Activated T-helper 1 cell treated with anti-CD3 and anti-CD28 coated beads, Interleukin-2, amount 50 U/mL, for 16 hours (primary cell): ENCODE measurements at places on chromosomes 6 and 20.

- DNase-seq, result no peak
Measured at GRCh38 chr20:38129893-38130609, 35.0 kb downstream of the TGM2 start.

DNA sequence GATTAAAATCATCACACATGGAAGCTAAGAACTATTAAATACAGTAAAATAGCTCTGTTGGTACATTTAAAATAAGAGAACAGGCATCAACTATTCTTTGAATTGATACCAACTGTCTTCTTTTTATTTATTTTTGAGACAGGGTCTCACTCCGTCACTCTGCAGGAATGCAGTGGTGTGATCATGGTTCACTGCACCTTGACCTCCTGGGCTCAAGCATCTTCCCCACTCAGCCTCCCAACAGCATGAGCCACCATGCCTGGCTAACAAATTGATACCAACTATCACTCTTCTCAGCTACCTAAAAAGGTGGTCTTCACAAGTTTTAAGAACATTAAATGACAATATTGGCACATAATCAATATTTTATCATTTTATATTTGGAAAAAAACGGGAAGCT lies 7.8 kb upstream of the PNISR start:
- DNase-seq, result no peak

DNA sequence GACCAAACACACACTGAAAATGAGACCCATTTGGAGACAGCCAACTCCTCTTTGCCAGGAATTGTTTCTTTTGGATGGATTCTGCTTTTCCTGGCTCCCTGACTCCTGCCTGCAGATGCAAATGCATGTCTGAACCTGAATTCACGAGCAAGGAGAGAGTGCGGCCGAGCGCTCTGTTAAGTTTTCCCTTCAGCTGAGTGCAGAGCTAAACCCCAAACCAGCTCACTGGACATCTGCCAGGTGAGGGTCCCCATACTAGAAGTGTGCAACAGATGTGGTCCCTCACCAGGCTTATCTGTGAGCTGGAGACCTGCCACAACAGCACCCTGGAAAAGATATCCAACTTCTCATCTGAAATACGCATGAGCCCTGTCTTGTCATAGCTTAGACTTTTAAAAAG lies 59.0 kb downstream of the CD164 start:
- no peak for DNase-seq

GRCh38 chr6:73696966-73697655 lies 1.1 kb downstream of the CD109 start:
- DNase-seq, result no peak

- no peak for DNase-seq
Measured at GRCh38 chr6:158713469-158713868, 63.6 kb downstream of the SYTL3 start.

DNA sequence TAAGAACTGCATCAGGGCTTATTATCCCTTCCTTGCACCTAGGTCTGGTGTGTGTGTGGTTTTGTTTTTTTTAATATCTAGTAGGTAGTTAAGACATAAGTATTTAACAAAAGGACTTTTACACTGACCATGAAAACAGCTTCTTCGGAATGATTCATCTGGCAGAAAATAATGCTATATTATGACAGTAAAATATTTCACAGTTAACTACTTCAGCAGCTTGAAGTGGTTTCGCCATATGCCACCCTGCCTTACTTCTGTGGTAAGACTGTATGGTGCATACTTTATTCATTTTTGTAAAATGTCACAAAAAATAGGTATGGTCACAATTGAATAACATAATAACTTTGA lies 858 bp upstream of the PTPRK start:
- DNase-seq, result no peak

- DNase-seq, result no peak
Measured at GRCh38 chr20:48148916-48149672, 363.8 kb upstream of the SULF2 start.

DNA sequence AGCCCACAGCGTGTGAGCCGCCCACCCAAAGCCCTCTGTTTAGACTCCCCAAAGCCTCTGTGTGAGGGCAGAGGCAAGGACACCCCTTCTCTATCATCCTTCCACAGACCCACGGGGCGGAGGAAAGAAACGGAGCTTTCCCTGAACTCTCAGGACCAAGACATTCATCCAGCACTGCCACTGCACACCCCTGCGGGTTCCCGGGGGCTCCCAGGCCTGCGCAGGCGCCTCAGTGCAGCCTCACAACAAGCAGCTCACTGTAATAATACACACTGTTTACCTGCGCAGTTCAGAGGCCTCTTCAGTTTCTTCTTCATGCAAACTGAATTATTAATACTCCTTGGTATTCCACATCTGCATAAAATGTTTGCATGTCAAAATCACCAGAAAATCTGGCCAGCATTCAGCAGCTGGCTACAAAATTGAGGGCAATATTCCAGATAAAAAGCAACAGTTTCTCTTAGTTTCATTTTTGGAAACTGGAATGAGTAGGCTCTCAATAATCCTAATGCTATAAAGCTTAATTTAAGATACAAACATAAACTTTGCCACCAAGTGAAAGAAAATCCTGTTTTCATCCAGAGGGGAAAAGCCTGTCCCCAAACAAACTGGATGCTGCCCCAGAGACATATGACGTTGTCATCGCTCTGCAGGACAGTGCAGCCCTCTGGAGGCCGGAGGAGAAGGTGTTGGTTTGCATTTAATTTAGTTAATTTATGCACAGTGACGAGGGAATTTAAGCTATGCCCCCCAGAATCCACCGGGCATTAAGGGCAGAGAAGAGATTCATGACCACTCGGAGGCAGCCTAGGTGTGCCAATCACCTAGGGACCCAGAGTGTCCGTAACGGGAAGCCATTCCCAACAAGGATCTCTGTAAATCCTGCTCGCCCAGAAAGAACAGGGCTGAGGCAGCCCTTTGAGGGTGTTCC lies 45.3 kb downstream of the NINL start:
- DNase-seq, result no peak

DNA sequence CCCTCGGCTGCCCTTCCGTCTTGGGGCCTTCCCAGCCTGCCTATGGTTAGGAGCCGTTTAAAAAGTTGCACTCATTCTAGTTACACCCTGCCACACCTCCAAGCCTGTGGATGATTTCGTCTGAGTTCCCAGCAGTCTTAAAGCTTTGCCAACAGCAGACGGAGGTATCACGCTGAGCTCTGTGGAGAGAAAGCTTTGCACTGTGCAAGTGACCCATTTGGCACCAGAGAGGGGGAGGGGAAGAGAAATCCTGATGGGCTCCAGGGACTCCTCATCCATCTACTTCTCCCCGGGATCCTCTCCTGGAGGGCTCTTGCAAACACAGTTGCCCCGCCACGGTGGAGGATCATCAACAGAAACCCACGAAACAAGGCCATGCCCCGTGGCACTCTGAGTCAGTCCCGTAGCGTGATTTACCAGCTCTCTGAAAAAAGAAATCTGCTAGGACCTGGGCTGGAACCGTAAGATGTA lies 98.8 kb upstream of the CITED2 start:
- DNase-seq, result no peak

GRCh38 chr6:2988426-2989331 lies 11.0 kb upstream of the NQO2 start:
- DNase-seq, result peak; percentile 56

DNA sequence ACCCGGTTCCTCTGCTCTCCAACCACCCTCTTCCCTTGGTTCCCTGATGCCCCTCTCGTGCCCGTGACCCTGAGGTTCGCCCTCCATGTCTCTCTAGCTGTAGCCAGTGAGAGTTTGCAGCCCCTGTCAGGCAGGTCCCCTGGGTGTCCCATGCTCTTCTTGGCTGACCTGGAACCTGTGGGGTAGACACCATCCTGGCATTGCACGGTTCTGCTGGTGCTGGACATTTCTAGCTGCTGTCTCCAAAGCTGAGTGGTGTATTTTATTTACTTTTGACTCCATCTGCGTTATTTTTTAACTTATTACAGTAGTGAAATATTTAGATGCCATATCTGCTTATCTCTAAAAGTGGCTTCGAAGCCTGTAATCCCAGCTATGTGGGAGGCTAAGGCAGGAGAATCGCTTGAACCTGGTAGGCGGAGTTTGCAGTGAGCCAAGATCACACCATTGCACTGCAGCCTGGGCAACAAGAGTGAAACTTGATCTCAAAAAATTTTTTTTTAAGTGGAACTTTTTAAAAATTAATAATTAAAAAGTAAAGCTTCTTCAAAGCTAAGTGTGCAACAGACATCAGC lies 12.5 kb downstream of the ENTPD6 start:
- DNase-seq, result no peak

DNA sequence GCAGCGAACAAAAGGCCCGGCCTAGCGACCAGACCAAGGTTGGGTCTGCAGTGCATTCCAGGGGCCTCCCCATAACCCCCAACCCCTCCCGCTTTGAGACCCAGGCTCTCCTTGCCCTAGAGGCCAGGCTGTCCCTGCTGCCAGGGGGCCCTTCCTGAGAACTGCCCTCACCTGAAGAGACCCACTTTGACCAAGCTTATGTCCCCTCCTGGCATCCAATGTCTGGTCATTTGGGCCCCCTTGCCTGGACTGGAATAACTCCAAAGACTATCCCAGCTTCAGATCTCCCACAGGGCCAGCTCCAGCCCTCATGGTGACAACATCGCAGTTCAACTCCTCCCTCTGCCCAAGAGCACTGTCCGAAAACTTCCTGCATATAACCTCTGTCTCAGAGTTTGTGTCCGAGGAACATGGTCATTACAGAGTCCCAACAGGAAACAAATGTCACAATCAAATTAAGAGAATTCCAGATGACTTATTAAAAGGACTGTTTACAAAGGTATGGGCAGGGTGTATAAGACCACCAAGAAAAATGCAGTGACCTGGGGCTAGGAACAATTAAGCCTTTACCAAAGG lies 125.0 kb downstream of the BANF2 start:
- no peak for DNase-seq

DNA sequence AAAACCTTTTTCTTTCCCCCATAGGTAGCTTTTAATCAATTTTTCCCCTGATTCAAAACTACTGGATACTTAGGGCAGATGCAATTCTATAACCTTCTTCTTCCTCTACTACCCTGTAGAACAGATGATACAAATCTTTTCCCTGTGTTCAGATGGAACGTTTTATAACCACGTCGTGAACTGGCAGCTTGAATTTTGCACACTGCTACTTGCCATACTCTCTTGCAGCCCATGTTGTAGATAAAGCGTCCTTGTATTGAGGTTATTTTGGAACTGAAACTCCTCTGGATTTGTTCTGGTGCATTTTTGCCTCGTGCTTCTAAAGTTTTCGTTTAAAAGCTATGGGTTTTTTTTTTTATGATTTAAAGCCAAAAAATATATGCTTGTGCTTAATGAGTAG lies 440.2 kb downstream of the RFPL4B start:
- DNase-seq, result no peak

GRCh38 chr20:24444526-24445190 lies 24.8 kb upstream of the SYNDIG1 start:
- DNase-seq, result no peak

- DNase-seq, result no peak
Measured at GRCh38 chr20:46682063-46682821, 7.0 kb downstream of the TP53RK start.

DNA sequence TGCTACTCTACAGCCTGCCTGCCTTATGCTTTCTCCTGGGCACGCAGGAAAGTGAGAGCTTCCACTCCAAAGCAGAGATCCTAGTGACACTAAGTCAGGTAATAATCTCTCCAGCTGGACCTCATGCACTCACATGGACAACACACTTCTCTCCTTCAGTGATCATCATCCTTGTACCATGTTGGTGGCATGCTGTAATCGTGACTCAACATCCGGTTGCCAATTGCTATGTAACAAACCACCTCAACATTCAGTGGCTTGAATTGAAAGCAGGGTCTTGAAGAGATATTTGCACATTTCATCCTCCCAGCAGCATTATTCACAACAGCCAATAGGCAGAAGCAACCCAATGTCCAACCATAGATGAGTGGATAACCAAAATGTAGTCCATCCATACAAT lies 40.3 kb upstream of the PPP1R3G start:
- DNase-seq, result no peak

DNA sequence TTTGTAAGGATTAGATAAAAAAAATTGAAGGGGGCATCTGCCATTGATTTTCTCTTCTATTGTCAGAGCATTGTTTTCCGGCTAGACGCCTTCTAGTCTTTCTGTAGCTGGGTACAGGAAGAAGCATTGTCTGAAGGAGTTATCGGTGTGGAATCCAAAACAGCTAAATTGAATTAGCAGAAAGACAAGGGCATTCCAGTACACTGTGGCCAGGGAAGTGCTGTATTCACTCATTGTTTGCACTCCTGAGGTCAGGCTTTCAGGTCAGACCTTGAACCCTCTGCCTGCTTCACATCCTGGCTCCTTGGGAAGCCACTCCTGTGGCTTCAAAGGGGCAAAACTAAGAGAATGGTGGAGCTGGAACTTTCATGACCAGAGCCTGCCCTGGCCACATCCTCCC lies 81.1 kb upstream of the SNAP25 start:
- DNase-seq, result no peak

DNA sequence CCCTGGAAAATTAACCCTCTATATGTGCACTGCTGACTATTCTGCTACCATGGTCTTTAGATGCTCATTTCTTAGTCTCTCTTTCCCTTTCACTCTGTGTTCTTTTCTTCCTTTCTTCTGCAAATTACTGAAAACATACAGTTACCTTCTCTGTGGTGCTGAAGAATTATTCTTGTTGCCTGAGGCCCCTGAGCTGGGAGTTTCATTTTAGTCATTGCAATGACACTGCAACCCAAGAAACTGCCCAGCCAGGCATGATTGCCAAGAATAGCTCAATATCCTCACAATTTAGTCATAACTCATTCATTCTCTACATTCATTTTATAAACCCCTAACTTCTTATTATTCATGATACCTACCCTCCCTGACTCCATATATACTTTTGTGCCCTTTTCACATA lies 245.8 kb upstream of the RAB32 start:
- DNase-seq, result no peak

GRCh38 chr20:49478754-49479689 lies 3.4 kb downstream of the KCNB1 start:
- DNase-seq, result no peak

- no peak for DNase-seq
Measured at GRCh38 chr6:47853766-47854165, 71.9 kb downstream of the OPN5 start.

- DNase-seq, result no peak
Measured at GRCh38 chr6:169556758-169557548, 144.9 kb downstream of the WDR27 start.
